ENCODE measurements at places on chromosomes 2 and 18.

- no peak for DNase-seq
Observed at GRCh38 chr2:223884399-223884798, 47.0 kb upstream of the AP1S3 start.

- no peak for DNase-seq
Observed at GRCh38 chr2:160513120-160513519, 19.5 kb upstream of the RBMS1 start.

DNA sequence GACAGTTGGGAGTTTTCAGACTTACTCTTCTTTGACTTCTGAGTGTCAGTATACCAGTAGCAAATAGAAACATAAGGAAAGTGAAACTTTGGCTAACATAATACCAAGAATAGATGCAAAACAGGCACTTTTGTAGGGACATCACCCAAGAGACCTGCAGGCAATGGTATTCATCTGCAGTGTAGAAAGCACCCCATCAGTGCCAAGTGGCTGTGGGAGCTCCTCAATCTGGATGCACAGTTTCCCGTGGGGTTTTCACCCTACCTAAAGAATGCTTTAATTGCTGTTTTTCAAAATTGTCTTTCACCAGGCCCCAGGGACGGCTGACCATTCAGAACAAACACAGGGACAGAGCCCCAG lies 96.6 kb upstream of the GPR45 start:
- no peak for DNase-seq

- no peak for DNase-seq
Observed at GRCh38 chr18:48818329-48819254, 132.2 kb downstream of the SMAD7 start.

GRCh38 chr18:23835091-23835490 lies 145.8 kb downstream of the LAMA3 start:
- DNase-seq = no peak

DNA sequence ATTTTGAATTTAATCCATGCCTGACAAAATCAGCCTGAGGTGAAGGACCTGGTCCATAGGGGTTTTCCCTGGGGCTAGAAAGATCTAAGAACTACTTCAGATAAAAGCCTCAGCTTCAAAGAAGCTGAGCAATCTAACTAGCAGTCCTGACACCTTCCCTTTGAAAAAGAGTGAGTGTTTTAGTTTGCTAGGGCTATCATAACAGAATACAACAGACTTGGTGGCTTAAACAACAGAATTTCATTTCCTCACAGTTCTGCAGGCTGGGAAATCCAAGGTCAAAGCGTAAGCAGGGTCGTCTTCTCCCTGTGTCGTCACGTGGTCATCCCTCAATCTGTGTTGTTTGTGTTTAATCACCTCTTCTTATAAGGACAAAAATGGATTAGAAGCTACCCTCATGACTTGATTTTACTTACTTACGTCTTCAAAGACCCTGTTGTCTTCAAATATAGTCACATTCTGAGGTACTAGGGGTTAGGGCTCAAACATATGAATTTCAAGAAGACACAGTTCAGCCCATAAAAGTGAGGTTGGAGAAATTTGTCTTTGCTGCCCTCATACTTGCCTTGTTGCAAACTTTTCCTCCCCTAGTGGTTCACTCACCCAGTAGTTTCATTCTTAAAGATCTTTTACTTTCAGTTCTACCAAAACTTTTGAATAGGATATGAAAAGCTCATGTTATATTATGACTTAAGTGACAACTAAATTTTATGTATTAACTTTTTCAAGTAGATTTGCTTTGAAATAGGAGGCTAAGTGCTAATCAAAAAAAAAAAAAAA lies 673.8 kb downstream of the ARHGAP15 start:
- no peak for DNase-seq

GRCh38 chr2:71853858-71854257 lies 293.8 kb downstream of the CYP26B1 start:
- DNase-seq = no peak

GRCh38 chr18:40431071-40431985 lies 1523.7 kb upstream of the PIK3C3 start:
- DNase-seq = no peak

GRCh38 chr2:220445429-220446105 lies 818.1 kb downstream of the SLC4A3 start:
- no peak for DNase-seq

GRCh38 chr18:75132098-75132870 lies 76.7 kb downstream of the PTGR3 start:
- no peak for DNase-seq

GRCh38 chr2:23698721-23699579 lies 228.0 kb downstream of the ATAD2B start:
- no peak for DNase-seq

- DNase-seq = no peak
Observed at GRCh38 chr2:175035806-175036205, 30.6 kb upstream of the CHN1 start.

DNA sequence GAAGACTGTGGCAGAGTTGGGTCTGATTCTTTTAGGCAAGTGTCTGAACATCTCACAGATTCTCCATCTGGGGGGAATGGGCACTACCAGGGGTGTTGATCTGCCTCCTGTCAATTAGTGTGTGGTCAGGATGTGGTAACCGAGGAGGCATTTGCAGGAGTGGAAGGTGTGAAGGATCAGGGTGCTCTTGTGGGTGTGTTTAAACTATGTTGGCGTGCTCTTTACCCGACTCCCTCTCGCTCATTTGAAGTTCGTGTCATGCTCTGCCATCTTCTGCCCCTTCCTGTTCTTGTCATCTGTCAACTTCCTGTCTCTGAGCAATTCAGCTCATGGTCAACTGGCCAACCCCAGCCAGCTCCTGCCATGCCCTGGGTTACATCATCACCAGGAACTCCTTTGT lies 107.9 kb downstream of the RTN4 start:
- DNase-seq = no peak

- DNase-seq = no peak
Observed at GRCh38 chr2:216555274-216555673, 56.6 kb downstream of the RPL37A start.

GRCh38 chr18:75256376-75256775 lies 45.8 kb downstream of the TSHZ1 start:
- no peak for DNase-seq

DNA sequence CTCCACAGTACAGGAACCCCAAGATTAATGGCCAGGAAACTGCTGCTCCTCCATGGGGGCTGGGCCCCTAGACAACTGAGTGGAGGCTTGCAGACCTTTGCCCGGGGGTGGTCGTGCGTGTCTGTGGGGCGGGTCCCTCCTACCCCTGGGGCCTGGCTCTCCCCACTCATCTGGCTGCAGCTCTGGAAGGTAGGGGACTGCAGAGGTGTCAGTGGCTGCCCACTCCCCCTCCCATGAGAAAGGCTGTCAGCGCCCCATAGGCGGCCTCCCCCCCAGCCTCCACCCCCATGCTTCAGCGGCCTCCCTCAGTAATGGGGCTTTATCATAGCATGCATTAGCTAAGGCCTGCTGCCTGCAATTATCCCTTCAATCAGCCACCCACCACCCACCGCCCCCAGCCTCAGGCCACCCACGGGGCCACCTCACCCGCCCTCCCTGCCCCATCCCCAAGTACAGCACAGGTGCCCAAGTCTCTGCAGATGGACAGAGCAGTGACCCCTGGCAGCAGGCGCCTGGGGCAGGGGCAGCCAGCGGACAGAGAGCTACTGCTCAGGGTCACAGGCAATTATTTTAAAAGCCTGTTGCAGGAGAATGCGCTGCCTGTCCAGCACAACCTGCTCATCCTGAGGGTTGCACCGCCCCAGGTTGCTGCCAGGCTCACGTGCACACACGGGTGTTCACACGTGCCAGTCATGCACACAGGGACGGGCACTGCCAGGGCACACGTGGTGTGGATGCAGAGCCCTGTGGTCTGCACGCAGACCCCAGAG lies 9.1 kb upstream of the ECEL1 start:
- no peak for DNase-seq

DNA sequence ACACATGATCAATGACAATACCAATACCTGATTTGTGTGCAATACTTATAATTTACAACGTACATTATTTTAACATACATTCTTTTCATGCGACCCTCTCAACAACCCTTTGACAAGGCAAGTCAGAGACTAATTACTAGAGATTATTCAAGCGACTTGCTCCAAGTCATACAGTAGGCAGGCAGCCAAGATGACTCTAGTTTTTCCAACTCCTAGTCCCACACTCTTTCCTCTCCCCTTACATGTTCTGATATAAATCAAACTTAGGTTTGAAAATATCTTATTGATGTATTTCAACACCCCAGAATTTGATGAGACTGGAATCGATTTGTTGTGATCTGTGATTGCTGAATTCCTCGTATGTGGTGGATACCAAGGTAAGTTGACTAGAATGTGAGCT lies 8.0 kb upstream of the CYP27C1 start:
- DNase-seq = no peak

DNA sequence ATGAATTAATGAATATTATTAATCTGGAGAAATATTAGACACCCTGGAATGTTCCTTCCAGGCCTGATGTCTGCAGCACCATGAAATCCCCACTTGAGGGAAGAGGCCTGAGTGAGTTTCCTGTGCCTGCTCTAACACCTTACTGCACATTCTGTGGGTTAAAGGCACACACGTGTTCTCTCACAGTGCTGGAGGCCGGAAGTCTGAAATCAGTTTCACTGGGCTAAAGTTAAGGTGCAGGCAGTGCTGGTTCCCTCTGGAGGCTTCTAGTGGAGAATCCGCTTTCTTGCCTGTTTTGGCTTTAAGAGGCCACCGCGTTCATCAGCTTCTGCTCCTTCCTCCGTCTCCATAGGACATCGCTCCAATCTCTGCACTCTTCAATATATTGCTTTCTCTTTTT lies 48.7 kb downstream of the ACKR3 start:
- DNase-seq = no peak

GRCh38 chr2:47300609-47301276 lies 102.2 kb upstream of the MSH2 start:
- no peak for DNase-seq

GRCh38 chr2:239143858-239144712 lies 256.7 kb downstream of the HDAC4 start:
- DNase-seq = no peak

GRCh38 chr2:232275670-232276069 lies 102.9 kb upstream of the ALPP start:
- DNase-seq = no peak

DNA sequence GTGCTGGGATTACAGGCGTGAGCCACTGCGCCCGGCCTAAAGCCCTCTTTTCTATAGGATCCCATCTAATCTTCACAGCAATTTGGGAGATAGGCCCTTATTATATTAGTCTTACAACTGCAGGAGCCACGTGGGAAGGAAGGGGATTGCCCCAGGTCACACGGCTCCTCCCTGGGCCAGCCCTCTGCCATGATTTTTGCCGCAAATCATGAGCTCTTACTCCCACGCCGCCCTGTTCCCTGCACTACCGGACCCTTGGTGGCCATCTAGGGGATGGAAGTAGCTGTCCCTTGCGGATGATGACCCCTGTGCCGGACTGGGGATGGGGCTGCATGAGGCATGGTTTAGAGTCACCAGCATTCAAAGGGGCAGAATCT lies 28.4 kb upstream of the PTMA start:
- DNase-seq = no peak

- DNase-seq = no peak
Observed at GRCh38 chr2:152097801-152098495, 896 bp downstream of the CACNB4 start.

GRCh38 chr2:241302759-241303651 lies 12.5 kb downstream of the HDLBP start:
- no peak for DNase-seq

DNA sequence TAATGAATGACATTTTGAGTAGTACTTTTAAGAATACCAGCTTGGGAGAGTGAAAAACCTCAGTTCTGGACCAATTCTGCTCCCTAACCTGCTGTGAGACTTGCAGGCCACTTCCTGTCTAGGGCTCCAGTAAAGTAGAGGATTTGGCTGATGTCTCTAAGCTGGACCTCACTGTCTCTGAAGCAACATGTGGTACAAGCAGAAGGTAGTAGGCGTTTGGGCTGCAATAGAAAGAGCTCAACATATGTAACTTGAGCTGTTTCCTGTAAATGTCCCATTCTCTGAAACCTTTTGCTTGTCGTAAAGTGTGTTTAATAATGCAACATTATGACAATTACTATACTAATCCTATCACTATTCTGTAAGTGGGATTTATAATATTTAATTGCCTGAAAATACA lies 213.1 kb downstream of the MYO3B start:
- no peak for DNase-seq

- no peak for DNase-seq
Observed at GRCh38 chr2:57402096-57402495, 644.5 kb upstream of the VRK2 start.

DNA sequence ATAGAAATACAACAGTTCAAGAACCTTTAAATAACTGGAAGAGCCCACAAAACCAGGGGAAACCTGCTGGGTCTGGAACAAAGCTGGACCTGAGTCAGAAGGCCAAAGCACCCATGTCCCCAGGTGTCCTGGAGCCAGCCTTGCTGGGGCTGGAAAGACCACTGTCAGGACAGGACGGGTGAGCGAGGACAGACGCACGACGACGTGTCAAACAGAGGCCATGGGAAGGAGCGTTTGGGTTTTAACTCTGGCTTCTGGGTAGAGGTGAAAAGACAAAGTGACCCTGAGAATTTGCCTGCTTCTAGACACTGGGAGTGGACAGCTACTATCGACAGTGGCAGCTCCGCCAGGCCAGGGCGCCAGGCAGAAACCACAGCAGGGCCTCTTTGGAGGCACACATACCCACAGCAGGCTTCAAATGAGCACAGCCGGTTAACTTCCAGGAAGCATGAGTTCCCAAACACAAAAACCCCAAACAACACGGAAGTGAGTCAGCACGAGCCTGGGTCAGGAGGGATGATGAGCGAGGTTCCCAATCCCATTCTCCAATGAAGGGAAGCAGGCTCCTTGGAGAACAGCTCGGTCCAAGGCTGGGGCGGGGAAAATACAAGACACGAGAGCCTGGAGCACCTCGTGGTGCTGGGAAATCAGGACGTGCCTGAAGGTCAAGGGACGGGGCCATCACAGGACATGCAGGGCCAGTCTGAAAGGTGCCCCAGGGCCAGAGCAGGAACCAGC lies 208.0 kb downstream of the TWIST2 start:
- no peak for DNase-seq

- no peak for DNase-seq
Observed at GRCh38 chr18:22424565-22424963, 6.8 kb upstream of the CTAGE1 start.

- DNase-seq = no peak
Observed at GRCh38 chr18:25724997-25725396, 365.4 kb downstream of the SS18 start.
